Activated CD4-positive, CD25-positive, alpha-beta regulatory T cell treated with anti-CD3 and anti-CD28 coated beads, Interleukin-2, amount 50 U/mL, for 16 hours (primary cell): ENCODE measurements at places on chromosomes 6 and 20.

- DNase-seq, result no peak
Measured at GRCh38 chr6:41222045-41222444, 6.1 kb upstream of the TREML4 start.

GRCh38 chr20:7693761-7694160 lies 246.5 kb downstream of the HAO1 start:
- no peak for DNase-seq

DNA sequence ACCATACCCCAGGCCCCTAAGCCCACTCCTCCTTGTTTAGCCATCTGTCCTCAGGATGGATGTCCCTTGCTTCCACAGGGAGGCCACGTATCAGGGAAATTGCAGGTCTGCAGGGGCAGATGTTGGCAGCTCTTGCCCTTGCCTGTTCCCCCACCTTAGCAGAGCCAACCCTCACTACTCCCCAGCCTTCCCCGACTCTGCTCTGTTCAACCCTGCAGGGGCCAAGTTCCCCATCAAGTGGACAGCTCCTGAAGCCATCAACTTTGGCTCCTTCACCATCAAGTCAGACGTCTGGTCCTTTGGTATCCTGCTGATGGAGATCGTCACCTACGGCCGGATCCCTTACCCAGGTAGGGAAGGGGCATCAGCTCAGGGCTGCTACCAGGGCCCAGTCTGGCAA lies 10.7 kb upstream of the TM9SF4 start:
- DNase-seq, result no peak

GRCh38 chr6:46925563-46926253 lies 4.0 kb upstream of the ADGRF5 start:
- no peak for DNase-seq

- DNase-seq, result no peak
Measured at GRCh38 chr6:157861184-157861583, 38.1 kb downstream of the SNX9 start.

GRCh38 chr6:37928217-37928616 lies 108.7 kb downstream of the ZFAND3 start:
- DNase-seq, result no peak

DNA sequence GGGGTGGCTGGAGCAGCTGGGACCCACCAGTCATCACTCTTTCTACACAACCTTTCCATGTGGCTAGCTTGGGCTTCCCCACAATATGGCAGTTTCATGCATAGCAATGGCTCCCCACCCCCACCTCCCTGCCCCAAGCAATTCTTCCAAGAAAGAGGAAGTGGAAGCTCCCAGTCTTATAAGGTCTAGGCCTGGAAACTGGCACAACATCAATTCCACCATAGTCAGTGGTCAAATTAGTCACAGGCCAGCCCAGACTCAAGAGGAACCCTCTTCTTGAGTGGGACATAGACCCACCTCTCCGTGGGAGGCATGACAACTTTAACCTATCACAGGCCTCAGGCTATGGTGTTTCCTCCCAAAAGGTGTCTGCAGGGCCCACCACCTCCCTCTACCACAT lies 17.7 kb downstream of the TGM6 start:
- DNase-seq, result no peak

DNA sequence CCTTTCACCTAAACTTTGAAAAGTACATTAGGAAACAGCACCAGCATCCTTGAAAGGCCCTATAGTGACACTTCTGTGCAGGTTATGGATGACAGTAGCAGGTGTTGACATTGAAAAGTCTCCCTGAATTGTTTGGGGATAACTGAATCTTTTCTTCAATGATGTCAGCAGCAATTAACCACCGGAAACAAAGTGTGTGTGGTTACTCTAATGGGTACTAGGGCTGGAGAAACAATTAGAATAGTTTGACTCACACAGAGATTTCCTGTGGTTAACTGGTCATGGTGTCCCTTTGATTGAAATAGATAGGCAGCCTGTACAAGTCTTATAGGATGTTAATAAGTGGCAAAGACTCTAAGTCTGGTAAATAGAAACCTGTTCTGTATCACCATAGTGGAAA lies 189.1 kb downstream of the TBX18 start:
- no peak for DNase-seq

DNA sequence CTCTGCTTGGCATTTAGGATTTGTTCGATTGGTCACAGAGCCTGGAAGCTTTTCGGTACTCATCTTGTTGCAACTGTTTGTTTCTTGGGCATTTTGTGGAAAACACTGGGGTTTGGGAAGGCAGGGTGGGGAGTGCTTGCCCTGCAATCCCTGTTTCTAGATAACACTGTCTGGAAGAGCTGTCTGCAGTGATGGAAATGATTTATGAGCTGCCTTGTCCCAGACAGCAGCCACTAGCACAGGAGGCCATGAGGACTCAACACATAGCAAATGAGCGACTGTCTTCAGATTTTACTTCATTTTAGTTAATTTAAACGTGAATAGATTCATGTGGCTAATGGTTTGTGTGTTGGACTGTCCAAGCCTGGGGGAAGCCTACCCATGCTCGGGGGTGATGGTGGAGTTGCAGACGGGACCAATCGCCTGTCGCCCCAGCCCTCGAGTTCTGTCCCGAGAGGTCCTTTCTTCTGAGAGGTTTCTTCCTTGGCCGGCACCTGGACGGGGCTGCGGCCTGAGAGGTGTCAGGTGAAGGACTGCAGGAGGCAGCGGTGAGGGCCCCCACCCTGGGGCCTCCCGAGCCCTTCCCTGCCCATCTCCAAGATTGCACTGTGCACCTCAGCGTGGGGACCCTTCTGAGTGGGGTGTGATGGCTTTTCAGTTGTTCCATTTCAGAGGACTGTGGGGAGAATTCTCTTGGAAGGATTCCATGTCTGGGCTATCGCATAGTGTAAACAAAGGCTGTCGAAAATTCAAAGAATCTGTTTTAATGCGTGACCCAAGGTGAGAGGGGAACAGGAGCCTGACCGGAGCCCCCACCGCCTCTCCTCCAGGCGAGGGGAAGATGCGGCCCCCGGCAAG lies 55.4 kb downstream of the SMOC2 start:
- DNase-seq, result no peak

DNA sequence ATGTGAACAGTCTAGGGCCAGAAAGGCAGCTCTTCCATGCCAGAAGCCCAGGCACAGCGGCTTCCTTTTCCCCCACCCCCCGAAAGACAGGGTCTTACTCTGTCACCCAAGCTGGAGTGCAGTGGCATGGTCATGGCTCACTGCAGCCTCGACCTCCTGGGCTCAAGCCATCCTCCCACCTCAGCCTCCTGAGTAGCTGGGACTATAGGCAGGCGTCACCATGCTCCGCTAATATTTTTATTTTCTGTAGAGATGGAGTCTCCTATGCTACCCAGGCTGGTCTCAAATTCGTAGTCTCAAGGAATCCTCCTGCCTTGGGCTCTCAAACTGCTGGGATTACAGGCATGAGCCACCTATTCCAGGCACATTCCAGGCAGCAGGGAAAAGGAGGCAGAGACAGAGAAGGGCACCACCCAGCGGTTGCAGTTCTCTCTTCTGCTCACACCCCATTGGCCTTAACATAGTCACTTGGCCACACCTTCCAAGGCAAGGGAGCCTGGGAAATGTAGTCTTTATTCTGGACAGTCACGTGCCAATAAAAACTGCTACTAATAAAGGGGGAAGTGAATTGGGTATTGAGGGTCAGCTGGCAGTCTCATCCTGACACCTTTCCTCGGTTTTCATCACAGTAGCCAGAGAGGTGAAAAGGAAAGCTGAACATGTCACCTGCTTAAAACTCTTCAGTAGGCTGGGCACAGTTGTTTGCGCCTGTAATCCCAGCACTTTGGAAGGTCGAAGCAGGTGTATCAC lies 205.9 kb downstream of the ZMYND8 start:
- DNase-seq, result no peak

- no peak for DNase-seq
Measured at GRCh38 chr6:13046084-13046483, 282.3 kb downstream of the TBC1D7 start.

- no peak for DNase-seq
Measured at GRCh38 chr6:4564801-4565271, 211.4 kb upstream of the CDYL start.

DNA sequence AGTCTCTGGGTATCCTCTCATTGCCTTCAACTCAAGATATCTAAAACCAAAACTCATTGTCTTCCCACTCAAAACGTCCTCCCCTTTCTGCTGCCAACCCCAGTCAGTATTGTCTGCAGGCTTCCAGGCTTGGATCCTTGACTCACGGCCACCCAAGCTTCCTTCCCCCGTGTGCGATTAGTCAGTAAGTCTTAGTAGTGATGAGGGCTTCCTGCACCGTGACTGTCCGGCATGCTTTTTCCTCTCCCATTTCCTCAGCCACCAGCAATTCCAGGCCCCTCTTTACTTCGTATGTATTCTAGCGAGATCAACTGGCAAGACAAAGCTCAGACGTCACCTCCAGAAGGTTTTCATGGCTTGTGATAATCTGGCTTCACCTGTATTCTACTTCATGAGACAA lies 88.6 kb upstream of the DUSP22 start:
- no peak for DNase-seq

- no peak for DNase-seq
Measured at GRCh38 chr6:105453968-105454367, 51.1 kb upstream of the PREP start.

DNA sequence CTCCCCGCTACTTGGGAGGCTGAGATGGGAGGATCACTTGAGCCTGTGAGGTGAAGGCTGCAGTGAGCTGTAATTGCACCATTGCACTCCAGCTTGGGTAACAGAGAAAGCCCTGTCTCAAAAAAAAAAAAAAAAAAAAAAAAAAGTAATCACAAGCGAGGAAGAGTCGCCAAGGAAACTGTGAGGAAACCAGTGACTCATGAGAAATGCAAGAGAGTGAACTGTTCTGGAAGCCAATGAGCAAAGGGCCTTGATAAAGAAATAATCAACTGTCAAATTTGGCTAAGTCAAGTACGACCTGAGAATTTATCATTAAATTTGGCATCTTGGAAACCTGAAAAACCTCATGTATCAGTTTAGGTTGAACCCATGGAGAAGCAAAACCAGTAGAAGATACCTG lies 16.1 kb upstream of the LAMP5 start:
- DNase-seq, result no peak

- DNase-seq, result no peak
Measured at GRCh38 chr6:75409286-75409685, 84.3 kb downstream of the FILIP1 start.

DNA sequence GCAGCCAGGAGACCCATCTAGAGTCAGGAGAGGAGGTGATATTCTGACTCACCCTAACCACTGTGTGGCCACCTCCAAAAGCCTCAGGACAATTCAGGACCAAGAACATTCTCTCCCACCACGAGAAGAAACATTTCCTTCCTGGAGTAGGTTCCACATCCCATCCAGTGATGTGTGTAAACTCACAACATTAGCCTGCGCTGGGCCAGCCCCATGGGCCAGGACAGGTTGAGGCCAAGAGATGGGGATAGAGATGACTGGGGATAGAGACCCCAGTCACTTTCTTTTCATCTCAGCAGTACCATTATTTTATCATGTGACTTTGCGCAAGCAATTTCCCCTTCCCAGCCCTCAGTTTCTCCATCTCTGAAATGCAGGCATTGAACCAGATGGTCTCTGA lies 126.6 kb upstream of the PTPRT start:
- no peak for DNase-seq

- no peak for DNase-seq
Measured at GRCh38 chr6:47897247-47897646, 115.4 kb downstream of the OPN5 start.
